ENCODE measurements at places on chromosomes 1 and 21.

GRCh38 chr1:150813028-150813707 lies 5.1 kb upstream of the CTSK start:
- peak; percentile 28 for DNase-seq

DNA sequence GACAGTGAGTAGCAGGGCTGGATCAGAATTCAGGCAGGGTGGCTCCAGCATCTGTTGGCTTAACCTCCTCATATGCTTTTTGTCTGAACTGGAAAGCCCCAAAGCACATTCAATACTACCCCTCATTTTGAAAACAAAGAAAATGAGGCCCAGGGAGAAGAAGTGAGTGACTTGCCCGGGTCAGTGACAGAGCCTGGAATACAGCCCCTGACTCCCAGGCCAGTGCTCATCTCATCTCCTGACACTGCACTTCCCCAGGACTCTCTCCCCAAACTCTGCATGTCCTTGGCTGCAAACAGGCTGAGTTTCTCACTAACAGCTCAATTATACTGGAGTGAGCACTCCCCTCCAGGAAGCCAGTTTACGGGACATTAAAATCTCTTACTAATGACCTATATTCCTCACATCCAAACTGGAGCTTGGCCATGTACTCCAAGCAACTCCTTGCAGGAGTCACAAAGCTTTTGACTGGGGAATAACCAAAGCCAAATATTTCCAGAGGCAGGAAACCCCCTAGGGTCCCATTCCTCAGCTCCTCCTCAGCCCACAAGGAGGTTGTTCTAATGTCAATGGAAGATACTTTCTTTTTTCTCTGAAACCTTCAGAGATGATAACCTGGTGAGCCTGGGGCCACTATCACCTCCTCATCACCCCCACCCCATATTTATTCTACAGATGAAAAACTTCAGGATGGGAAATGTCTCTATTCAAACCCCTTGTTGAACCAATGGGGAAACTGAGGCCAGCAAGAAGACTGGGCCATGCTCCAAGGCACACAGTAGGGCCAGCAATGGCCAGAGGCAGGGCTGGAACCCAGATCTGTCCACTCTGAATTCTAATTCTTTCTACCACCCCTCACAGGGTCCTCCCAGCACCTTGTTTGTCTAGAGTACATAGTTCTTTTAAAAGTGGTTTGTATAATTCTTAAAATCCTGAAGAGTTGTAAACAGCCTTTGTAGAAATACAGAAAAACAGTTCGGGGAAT lies 127.0 kb downstream of the PLPP3 start:
- DNase-seq = peak; percentile 78

DNA sequence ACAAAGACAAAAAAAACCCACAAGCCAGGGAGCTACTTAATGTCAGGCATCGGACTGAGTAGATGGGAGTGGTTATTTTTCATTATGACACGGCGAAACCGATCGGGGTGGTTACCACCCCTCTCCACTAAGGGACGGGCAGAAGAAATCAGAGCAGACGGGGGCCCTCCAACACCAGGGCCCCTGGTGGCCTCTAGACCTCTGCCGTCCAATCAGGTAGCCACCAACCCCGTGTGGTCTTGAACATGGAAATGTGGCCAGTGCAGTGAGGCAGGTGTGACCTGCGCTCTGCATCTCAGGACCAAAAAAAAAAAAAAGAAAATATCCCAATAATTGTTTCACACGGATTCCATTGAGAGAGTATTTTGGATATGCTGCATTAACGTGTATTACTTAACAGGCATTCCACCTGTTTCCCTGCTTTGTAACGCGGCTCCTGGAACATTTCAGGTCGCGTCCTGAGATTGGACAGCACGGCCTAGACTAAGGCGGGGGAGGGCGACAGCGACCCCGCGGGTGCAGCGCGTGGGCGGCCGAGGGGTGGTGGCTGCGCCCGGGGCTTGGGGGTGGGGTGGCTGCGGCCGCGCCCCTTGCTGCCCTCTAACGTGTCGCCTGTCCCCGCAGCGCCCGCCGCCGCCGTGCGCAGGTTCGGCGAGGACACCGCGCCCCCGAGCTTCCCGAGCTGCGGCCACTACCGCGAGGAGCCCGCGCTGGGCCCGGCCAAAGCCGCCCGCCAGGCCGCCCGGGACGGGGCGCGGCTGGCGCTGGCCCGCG lies 48.3 kb downstream of the SIM2 start:
- no peak for DNase-seq

DNA sequence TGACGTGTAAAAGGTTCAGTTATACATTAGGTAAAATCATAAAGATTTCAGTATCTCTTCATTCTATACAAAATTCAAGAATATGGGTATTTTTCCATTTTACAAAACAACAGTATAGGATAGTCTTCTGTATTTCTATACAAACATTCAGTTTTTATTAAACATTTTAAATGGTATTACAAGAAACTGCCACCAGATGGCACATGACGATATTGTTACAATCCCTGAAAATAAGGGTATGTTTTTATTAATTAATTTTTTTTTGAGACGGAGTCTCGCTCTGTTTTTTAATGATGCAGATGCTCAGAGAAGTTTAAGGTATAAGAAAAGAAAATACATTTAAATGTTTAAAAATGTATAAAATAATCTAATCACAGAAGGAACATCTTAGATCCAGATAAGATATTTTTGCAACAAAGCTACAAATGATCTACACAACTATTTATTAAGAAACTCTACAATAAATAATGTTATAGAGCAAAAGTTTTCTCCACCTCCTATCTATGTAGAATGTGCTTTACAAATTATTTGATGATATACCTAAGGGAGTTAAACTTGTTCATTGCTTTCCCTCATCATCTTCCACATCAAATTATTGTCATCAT lies 23.5 kb upstream of the RSBN1 start:
- DNase-seq = no peak

GRCh38 chr1:237287876-237288521 lies 246.0 kb downstream of the RYR2 start:
- no peak for DNase-seq

DNA sequence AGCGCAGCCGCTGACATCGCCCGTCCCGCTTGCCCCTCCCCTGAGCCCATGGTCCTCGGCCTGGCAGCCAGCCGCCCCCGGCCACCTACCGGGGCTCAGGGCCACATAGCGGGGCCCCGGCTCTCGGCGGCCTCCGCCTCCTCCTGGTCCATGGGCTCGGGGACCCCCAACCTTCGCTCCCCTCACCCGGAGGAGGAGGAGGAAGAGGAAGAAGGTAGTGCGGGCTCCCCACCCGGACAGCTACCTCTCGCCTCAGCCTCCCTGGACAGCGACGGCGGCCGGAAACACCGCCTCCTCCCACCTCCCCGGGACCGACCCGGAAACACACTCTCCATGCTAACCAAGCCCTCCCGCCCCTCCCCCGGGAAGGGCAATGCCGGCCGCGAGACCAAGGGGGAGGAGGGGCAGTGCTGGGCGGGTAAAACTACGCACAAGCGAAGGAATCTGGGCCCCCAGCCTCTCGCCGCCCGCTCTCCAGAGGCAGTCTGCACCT lies at the start of gene KIAA0319L:
Gene KIAA0319L, minus strand, starts transcription at position 286 of the 493 bp plus-strand sequence. CDS start 2,912 bp downstream, outside the sequence.
- DNase-seq = peak; percentile 60

GRCh38 chr1:20223551-20224419 lies 37.5 kb upstream of the PLA2G2C start:
- no peak for DNase-seq

DNA sequence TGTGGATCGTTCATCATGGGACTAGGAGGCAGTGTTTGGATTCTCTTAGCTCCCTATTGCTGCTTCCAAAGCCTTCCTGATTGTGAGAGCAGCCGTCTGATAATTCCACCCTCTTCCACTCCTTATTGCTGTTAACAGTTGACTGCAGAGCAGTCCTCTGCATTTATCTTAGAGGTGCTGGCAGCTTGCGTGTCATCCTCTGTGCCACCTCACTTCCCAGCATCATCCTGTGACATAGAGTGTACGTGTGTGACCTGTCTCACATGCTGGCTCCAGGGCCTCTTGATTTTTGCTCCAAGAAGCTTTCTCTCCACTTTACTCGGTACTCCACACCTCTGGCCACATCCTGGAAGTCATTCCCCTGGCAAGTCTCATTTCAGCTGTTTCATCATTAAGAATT lies 53.0 kb upstream of the DYNLT5 start:
- DNase-seq = no peak

Measured in forelimb muscle (tissue), 1 donor.